Activated T-helper 1 cell treated with Interleukin-2 at 50 U/mL for 16 hours (primary cell): ENCODE measurements at places on chromosomes 2 and 18.
A peak's percentile ranks its signal among the peaks of the same experiment; 100 is the strongest.

DNA sequence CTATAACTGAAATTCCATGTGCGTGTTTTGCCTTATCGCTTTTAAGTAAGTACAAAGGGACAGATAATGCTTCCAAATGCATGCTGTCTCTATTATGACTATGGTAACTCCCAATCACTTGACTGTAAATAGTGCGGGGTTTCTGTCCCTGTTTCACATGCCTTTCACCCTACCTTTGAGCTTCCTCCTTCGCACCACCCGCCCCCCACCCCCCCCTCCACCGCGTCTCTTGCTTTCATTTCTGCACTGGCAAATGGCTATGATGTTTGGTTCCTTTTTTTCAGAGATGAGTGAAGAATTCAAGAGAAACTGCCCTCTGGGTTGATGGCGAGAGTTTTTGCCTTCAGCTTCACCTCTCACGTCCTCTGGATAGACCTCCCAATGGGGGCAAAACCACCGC, 25.0 kb upstream of the SPP2 start:
- no peak for DNase-seq

DNA sequence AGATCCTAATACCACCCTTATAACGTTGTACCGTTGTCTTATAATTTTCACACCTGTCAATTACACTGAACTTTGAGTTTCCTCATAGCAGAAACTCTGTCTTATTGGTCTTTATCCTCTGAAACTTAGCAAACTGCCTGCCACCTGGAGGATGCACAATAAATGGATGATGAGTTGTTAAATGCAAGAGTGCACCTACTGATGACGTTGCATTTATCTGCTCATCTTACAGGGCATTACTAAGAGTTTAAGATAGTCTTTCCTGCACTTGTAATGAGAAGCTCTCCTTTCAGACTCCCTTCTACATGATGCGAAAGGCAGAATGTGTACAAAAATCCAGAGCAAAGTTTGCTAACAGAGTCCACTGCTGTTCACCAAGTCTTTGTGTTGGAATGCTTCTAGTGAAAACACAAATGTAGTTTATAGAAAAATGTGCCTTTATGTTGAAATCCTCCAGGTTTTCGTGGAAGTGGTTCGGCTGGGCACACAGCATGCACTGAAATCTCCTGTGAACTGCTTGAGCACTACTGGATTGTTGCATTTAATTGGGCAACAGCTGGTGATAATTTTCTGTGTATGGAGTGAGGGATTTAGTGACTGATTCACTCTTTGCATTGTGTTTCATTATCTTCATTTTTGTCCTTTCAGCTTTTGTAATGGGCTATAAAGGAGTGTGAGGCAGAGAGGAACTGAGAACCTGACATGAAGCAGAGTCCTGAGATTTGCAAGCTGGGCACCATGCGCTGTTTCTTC, 665.8 kb upstream of the ID2 start:
- no peak for DNase-seq

GRCh38 chr2:40220177-40220925, 231.5 kb downstream of the SLC8A1 start:
- no peak for DNase-seq

DNA sequence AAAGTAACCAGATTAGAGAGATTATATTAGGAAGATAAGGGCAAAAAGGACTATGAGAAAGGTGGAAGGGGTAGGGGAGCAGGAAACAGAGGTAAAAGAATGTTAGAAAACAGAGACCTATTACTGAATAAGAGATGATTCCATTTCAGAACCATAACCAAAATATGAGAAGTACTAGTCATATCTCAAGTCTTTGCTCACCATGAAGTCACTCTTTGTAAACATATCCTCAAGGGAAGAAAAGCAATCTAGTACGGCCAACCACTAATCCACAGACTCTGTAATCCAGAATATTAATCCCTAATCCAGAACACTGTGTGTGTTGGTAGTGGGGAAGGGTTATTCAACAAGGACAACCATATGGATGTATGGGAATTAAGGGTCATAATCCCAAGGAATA, 92.0 kb downstream of the CDCA7 start:
- DNase-seq: no peak

- DNase-seq: no peak
Observed at GRCh38 chr2:51705417-51705816, 673.5 kb upstream of the NRXN1 start.

DNA sequence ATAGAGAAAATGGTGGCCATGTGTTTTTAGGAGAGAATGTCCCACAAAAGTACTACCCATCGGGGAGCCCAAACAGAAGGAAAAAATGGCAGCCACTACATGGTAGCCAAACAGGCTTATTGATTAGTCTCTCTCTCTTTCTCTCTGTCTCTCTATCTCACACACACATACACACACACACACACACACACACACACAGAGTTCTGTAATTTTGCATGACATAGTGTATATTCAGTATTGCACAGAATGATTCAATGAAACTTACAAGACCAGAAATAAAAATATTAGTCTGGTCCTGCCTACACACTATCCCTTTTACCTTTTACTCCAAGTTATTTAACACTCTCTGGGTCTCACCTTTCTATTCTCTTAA, 124.8 kb upstream of the SLC39A10 start:
- DNase-seq: no peak

DNA sequence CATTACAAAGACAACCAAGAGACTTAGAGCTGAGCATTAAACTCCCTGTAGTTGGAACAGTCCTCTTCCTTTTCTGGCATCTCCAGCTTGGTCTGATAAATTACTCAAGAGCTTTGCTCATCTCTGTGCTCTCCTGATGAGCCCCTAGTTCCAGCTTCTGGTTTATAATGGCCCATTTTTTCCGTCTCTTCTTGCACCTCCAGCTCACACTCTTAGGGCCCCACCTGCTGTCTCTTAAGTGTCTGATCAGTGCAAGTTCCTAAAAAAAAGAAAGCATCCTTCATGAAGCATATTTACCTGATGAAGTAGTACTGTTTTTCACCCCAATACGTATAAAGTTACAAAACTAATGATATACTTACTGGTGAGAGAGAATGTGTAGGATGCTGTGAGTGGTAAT, 822.9 kb downstream of the RNF144A start:
- no peak for DNase-seq

GRCh38 chr2:74806920-74807319, 27.0 kb upstream of the HK2 start:
- no peak for DNase-seq

- DNase-seq: peak; percentile 52
Observed at GRCh38 chr2:136116813-136117390, 1.0 kb downstream of the CXCR4 start.

- no peak for DNase-seq
Observed at GRCh38 chr2:230934231-230935129, 9.4 kb upstream of the GPR55 start.

DNA sequence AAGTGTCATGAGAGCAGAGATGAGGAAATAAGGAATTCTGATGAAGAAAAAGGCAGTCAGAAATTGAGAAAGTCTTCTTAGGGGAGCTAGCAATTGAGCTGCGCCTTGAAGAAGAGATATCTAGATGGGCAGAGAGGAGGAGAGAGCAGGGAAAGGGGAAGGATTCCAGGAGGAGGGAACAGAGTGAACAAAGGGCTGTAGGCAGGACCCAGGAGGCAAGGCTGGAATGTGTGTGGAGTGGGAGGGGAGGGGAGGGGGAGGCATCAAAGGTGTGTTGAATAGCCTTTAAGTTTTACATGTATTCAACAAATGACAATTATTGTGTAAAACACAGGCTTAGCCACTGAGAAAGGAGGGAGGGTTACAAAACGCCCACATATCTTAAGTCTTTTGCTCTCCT, 164.5 kb downstream of the TDRD15 start:
- no peak for DNase-seq

GRCh38 chr2:105877945-105878344, 133.2 kb downstream of the NCK2 start:
- no peak for DNase-seq

DNA sequence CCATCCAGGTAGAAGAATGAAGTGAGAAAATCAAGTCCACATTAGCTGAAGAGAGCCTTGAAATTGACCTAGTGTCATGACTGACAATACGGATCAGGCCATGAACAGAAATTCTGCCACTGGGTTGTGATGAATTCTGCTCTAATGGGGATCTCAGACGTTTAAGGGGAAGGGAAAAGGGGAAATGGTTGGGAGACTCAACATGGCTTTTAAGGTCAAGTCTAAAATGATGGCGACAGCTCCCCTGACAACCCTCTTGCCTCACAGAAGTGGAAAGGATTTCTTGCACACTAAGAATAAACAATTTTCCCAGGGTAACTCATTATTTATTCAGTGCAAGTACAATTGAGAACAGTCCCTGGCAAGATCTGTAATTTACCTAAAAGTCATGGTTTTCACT, 302.5 kb upstream of the ACVR2A start:
- DNase-seq: no peak

- no peak for DNase-seq
Observed at GRCh38 chr2:72921088-72921851, 4.0 kb downstream of the EMX1 start.

DNA sequence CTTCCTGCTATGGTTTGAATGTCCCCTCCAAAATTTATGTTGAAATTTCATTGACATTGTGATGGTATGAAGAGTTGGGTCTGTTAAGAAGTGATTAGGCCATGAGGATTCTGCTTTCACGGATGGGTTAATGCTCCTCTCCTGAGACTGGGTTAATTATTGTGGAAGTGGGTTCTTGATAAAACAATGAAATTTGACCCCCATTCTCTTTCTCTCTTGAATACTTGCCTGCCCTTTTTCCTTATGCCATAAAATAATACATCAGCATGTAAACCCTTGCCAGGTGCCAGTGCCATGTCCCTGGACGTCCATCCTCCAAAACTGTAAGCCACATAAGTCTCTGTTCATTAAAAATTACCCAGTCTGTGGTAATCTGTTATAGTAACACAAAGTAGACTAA, 352.8 kb downstream of the LRRTM4 start:
- no peak for DNase-seq

DNA sequence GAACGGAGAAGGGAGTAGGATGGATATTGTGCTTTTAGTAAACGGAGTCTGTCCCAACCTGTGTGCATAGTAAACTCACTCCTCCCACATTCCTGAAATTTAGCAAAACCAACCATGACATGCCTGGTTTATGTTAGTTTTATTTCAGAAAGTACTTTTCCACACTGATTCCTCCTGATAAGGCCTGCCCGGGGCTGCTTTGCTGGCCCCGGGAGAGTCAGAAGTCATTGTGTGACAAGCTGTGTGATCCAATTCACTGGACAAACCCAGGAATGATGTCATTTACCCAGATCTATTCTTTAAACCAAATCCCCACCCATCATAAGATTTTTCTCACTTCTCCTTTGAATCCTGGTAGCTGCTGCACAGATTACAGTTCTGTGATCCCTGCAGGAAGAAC, 109.0 kb downstream of the SETBP1 start:
- no peak for DNase-seq
